ENCODE measurements at places on chromosomes 5 and 9. TPM values are rescaled to one million over a fixed set of nuclear protein-coding genes. Genes with fewer than 3 reads are reported as not detected.
A peak's percentile ranks its signal among the peaks of the same experiment; 100 is the strongest.

Gene CMYA5
- 0.05 TPM for total RNA-seq

Gene EGFLAM
- 0.09 TPM for total RNA-seq

Gene SHISAL2B
- total RNA-seq, result not detected

- no peak for DNase-seq
Measured at GRCh38 chr5:12013351-12013750, 109.1 kb upstream of the CTNND2 start.

GRCh38 chr5:56366986-56367385, 133.9 kb upstream of the ANKRD55 start:
- no peak for DNase-seq

GRCh38 chr5:139670369-139671095, 22.4 kb downstream of the CXXC5 start:
- DNase-seq, result peak; percentile 64

GRCh38 chr9:83299571-83299970, 236.6 kb upstream of the RASEF start:
- peak; percentile 29 for DNase-seq

- no peak for DNase-seq
Measured at GRCh38 chr9:108413809-108414208, 442.0 kb downstream of the ACTL7B start.

GRCh38 chr9:115202181-115202580, 84.2 kb upstream of the TNC start:
- DNase-seq, result no peak

- DNase-seq, result no peak
Measured at GRCh38 chr5:88060194-88060593, 208.5 kb downstream of the TMEM161B start.

DNA sequence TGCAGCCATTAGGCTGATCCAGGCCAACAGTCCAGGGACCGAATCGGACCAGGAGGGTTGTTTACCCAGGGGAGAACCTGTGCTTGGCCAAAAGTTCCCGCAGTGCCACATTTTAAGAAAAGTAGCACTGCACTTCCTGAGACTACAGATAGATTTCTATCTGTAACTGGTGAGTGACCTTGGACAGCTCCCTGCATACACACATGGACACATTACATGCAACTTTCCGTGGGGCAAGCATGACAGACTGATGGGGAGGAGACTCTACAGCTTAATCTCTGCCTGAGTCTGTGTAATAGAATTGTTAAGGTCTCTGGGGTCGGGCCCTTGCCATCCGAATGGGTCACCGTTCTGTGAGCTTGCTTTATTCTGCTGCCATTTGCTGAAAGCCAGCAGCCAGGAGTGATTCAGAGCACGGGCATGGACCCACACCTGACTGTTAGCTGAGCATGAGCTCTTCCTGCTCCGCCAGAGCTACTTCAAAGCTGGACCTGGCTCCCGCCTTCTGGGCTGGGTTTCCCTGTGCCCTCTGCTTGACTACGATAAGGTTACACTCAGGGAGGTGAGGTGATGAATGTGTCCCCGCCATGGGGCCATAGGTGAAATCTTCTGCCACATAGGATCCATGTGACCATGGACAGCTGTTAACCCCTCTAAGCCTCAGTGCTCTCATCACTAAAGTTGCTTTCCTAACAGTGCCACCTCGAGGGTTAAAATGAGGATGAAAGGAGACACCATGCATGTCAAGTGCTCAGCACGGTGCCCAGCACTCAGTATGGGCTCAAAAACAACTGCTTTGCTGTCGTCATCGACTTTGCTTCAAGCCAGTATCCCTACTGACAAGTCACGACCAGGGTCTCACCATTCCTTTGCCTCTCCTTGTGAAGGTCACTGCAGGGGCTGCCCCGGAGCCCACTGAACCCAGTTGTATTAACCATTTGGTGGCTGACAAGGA, 200.0 kb downstream of the MELK start:
- DNase-seq, result peak; percentile 39

DNA sequence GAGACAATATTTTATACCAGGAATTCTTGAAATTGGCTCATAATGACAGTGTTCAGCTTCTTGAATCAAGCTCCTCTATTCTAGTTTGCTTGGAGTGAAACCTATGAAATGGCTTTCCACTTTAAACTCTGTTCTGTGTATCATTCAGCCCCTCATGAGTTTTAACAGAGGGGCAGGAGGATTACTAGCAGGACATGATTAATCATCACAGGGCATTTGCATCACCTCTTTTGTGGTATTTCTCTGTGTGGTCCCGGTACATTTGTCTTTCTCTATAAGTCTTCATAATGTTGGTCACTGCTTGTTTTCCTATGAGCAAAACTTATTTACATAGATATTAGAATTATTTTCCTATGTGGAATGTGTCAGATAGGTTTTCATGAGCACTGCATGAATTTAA, 21.2 kb downstream of the CAST start:
- no peak for DNase-seq

- DNase-seq, result no peak
Measured at GRCh38 chr9:79928661-79929223, 357.0 kb downstream of the TLE4 start.
